ENCODE measurements at places on chromosomes 7 and 10. TPM values are rescaled to one million over a fixed set of nuclear protein-coding genes. Genes with fewer than 3 reads are reported as not detected.

DNA sequence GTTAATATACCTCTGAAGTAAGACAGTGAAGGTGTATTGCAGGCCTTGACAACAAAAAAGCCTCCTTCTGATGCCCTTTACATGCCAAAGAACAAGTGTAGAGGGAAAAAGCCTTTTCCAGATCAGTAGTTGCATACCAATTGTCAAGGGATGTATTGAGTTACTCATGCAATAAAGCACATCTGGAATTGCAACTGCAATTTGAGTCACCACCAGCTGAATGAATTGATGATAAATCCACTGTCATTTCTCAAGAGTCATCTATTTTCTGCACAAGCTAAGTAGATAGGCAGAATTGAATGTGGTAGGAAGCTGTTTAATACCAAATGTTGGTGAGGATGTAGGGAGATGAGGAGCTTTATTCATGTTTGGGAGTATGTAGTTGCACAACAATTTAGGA lies 325.9 kb upstream of the SMIM30 start:
- DNase-seq: no peak

DNA sequence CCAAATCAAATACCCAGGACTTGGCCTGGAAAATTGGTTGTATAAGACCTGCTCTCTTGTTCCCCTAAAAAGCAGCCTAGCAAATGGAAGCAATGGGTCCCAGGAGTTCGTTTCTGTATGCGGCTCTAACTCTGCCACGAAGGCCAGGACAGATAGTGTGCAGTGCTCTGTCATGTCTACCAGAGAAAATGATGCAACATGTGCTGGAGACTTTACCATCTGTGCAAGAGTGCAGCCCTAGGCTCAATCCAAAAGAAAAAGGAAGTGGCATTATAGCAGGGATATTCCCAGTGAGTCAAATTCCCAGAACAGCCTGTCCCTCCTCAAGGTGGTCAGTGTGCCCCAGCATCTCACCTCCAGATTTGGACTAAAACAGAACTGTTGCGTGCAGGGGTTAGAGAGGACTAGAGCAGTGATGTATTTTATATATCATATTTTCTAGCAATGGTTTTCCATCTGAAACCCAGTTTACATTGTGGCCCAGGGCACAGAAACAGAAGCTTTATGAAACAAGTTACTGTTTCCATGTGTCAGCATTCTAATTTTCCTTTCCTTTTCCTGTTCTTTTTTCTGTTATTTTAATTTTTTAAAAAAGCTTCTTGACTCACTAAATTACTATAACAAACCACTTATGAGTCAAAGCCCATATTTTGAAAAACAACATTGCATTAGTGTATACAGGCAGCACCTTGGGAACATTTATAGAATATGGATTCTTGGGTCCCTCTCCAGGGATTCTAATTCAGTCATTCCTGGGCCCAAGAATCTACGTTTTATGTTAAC lies 311.2 kb downstream of the RNLS start:
- DNase-seq: no peak

- DNase-seq: no peak
Observed at GRCh38 chr10:112832361-112832878, 117.6 kb upstream of the TCF7L2 start.

- DNase-seq: no peak
Observed at GRCh38 chr7:29410996-29411395, 152.6 kb upstream of the PRR15 start.

DNA sequence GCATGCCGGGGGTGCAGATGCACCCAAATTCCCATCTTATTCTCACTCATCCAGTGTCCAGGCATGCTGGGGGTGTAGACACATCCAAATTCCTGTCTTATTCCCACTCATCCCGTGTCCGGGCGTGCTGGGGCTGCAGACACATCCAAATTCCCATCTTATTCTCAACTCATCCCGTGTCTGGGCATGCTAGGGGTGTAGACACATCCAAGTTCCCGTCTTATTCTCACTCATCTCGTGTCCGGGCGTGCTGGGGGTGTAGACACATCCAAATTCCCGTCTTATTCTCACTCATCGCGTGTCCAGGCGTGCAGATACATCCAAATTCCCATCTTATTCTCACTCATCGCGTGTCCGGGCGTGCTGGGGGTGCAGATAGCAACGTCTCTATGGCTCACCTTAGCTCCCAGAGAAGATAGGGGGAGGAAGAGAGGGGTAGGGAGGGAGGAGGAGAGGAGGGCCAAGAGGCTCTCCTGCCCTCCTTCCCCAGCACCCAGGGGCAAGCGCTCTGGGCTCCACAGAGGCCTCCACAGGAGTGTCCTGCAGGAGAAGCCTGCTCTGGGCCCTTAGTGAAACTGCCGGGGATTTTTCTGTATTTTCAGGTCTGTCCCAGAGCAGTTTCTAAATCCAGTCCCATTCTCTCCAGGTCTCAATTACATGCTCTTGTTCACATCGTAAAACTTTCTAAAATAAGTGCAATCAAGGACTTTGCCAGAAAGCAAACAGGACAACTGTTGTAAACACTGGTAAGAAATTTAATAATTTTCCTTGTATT lies 210.8 kb downstream of the DIP2C start:
- no peak for DNase-seq

GRCh38 chr10:112209684-112210131 lies 26.1 kb upstream of the GPAM start:
- no peak for DNase-seq

DNA sequence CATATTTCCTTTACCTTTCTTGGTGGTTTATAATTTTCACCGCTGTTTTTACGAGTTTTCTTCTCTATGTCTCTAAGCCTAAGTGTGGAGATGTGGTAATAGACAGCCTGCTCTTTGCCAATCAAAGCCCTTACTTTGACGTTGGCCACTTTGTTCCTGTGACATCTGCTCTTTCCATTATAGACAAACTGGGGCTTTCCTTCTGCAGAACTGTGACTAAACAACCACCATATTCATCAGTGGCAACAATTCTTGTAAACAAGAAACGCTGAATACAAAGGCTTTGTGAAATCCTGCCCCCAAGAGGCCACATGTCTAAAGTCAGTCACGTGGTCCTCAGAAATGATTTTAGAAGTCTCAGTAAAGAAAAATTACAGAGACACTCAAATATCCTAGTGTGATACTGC lies 59.6 kb upstream of the CAPZA2 start:
- no peak for DNase-seq

- no peak for DNase-seq
Observed at GRCh38 chr7:151252961-151253711, 4.6 kb upstream of the SMARCD3 start.

DNA sequence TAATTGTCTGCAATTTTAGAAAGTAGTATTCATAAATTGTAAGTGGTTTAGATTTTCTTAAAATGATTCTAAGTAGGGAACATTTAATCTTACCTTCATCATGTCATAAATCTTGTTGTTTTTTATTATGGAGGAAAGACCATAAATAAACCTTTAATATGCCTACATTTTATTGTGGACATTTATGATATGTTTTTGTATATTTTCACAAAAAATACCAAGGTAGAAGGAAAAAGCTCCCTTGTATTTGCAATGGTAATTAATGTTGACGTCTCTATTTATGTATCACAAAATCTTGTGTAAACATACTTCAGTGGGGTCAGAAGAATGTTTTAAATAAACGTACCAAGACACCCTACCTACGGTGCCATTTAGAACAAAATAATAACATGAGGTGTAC lies 155.7 kb upstream of the FAM171A1 start:
- no peak for DNase-seq

DNA sequence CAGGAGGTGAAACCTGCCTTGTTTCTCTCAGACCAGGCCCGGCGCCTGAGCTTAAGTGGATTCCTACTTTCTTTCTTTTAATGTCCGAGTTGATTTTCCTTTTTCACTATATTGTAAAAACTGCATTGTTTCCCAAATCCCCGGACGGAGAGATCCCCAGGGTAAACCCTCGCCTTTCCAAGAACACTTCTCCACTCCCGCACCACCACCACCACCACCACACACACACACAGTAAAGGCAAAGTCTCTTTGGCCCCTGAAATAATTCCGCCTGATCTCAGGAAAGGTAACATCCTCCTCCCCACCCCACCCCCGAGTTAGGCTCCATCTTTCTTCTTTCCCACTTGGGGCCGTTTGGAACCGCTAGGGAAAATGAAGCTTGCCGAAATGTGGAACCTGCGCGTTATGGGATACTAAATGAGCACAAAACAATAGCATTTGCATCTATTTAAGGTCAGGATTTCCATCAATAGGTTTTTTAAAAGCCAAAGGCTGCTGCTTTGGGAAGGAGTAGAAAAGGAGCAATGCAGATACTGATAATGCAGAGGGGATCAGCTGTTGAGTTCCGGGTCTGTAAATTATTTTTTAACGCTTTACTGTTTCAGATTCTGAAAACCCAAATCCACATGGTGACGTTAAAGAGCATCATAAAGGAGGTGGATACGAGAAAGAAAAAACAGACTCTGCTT lies 2.5 kb downstream of the HPSE2 start:
- no peak for DNase-seq

- DNase-seq: no peak
Observed at GRCh38 chr7:111012799-111013675, 77.9 kb upstream of the LRRN3 start.

DNA sequence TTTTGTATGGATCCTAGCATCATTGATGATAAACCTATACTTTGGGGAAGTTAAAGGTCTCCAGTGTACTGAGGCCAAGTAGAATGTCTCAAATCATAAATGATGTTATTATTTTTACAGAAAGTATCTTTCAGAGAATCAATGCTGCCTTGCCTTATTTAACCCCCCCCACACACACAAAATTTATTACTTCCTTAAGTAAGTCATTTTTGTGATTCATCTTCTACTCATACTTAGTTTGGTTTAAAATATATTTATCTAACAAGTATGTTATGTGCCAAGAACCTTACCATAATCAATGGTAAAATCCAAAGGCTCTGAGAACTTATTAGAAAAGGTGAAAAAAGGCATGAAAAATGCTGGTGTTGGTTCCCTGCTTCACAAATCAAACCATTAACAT lies 18.8 kb upstream of the CLDN12 start:
- DNase-seq: no peak

DNA sequence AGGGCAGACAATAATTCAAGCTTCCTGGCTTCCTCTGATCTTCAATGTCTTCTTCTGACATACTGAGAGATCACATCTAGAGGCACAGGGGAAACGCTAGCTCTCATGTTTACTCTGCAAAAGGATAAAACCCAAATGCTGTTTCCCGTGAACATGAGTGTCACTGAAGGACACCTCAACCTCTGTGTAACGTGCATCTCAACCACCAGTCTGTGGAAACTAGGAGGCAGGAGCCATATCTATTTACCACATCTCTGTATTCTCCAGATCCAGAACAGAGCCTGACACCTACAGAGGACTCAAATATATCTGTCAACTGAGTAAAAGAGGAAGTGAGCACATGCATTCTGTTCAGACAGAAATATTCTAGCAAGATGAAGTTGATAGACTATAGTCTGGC lies 140.3 kb upstream of the TARP start:
- no peak for DNase-seq

DNA sequence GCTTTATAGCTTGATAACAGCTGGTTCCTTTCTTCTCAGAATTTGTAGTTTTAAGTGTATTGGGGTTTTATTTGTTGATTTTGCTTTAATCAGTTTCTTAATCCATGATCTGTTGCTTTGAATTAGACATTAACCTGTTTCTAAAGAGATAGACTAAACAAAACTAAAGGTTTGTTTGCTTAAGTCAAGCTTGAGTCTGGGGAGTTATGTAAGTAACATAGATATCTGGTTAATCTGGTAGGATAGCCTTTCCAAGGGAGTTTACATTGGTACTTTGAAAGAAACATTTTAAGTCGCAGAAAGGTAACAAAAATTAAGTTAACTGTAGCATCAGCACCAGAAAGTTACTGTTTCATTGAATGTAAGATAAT lies 5.4 kb downstream of the PPP2R2D start:
- no peak for DNase-seq

DNA sequence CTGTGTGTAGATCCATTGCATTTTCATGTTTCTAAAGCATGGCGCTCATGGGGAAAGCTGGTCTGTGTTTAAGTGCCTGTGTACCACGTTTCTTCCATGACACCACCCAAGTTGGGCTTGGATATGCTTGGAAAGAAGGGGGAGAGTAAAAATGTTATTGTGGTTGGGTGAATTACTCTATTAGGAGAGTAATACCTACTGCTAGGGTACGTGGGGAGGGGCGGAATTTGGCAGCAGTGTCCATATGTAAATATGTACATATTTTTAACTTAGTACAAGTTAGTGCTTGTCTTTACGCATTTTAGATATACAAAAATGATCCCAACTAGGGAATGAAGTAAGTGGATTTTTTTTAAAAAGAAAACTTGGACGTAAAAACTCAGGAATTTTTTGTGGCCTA lies 42.9 kb upstream of the SAMD8 start:
- DNase-seq: no peak

DNA sequence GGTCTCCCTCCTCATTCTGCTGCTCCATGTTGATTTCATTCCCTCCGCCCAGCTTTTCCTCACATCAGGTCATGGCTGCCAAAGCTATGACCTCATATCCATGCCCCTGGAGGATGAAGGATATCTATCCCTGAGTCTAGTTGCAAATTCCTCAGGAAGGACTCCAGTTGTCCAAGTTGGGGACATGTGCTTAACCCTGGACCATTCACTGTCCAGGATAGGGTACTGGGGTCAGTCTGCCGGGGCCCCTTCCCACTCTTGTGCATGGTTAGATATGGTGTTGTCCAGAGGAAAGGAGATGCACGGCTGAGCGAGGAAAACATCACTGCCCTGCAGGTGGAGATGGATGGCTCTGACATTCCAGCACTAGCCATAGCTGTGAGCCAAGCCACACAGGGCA lies 51.9 kb upstream of the COMTD1 start:
- no peak for DNase-seq

GRCh38 chr7:130266258-130266960 lies at the start of gene CPA2:
TSS of gene CPA2 (plus strand) at chr7:130266863. CDS start at chr7:130266882, 19 bp downstream.
- no peak for DNase-seq

The SYT15B gene
- 2.6 TPM for total RNA-seq

The ITGB8 gene
- 64.7 TPM for total RNA-seq

The TMEM236 gene
- 0.11 TPM for total RNA-seq

The MLXIPL gene
- total RNA-seq: 3.4 TPM

The VIPR2 gene
- total RNA-seq: not detected

The EIF3B gene
- total RNA-seq: 142 TPM

The PRKCQ gene
- total RNA-seq: 1.0 TPM

The NME8 gene
- 7.3 TPM for total RNA-seq

The ZPBP gene
- total RNA-seq: not detected

The ENTPD7 gene
- total RNA-seq: 13.5 TPM

The SLC13A4 gene
- 0.60 TPM for total RNA-seq

The ADAMTS14 gene
- 0.32 TPM for total RNA-seq

The SFTPA1 gene
- not detected for total RNA-seq

The BLNK gene
- total RNA-seq: 9.7 TPM

The FGFR2 gene
- 105 TPM for total RNA-seq

The TMEM196 gene
- not detected for total RNA-seq

All from suprapubic skin (tissue), 4 donors.